ENCODE measurements at places on chromosomes 6 and 20.

DNA sequence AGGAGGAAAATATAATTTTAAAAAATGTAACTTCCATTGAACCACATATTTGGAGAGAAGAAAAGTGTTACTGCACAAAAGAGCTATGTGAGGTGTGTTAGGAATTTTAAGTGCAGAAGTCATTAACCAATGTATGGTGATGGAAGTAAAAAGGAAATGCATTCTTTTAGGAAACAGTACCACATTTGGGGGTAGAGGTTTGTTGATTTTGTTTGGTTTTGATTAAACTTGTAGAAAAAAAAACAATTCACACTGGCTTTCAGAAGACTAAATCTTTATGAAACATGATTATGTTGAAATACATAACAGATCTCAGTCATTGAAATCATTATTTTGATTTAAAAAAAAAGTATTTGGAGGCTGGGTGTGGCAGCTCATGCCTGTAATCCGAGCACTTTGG lies 1287.0 kb upstream of the GJE1 start:
- no peak for DNase-seq

DNA sequence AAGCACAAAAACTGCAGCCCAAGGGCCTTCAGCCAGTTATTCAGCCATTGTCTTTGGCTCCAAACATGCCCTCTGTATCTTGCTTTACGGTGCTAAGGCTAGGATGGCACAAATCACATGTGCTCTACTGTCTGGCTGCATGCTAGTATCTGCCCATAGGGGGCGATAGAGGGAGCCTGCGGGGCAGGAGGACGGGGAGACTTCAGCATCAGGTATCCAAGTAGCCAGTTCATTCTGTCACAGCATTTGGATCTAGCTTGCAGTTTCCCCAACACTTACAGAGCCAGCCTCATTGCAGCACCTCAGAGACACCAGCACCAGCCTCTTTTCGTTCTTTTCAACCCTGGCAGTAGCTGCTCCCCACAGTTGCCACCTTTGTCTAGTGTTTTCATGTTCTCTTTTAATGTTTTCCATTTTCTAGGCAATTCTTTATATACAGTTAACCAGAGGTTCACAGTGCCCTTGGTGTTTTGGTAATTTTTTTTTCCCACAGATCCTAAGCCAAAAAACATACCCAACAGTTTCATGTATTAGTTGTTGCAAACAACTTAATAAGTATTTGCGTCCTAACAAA lies 705.9 kb downstream of the PTPRT start:
- no peak for DNase-seq

GRCh38 chr6:150681578-150682395 lies 82.1 kb downstream of the PLEKHG1 start:
- DNase-seq: no peak

- DNase-seq: no peak
Observed at GRCh38 chr20:24638591-24639548, 169.4 kb downstream of the SYNDIG1 start.

GRCh38 chr20:7841971-7842310 lies 98.3 kb downstream of the HAO1 start:
- DNase-seq: no peak

- DNase-seq: no peak
Observed at GRCh38 chr6:41682497-41683272, 44.4 kb downstream of the MDFI start.

- no peak for DNase-seq
Observed at GRCh38 chr6:49556429-49556837, 6.0 kb downstream of the C6orf141 start.

- no peak for DNase-seq
Observed at GRCh38 chr6:158818581-158819212, 471 bp downstream of the EZR start.

GRCh38 chr6:1700278-1700967 lies 90.7 kb downstream of the FOXC1 start:
- no peak for DNase-seq

DNA sequence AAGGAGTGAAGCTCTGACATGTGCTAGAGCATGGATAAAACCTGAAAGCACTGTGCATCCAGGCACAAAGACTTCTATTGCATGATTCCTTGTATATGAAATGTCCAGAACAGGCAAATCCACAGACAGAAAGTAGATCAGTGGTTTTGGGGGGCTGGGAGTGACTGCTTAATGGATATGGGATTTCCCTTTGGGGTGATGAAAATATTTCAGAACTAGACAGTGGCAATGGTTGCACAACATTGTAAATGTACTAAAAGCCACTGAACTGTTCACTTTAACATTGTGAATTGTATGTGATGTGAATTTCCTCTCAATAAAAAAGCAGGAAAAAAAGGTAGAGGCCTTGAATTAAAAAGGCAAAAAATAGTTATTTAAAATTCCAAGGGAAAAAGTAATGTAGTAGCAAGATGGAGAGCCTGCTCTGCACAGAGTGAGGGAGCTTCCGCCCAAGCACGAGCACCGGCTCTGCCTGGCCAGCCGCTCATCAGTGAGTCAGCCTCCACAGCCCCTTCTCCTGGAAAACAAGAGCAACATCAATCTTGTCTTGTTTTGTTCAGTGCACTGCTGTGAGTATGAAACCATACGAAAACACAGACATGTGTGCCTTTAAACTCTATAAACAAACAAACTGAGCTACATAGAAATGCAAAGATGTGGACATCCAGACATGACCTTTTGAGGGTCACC lies 74.6 kb upstream of the THBS2 start:
- no peak for DNase-seq

DNA sequence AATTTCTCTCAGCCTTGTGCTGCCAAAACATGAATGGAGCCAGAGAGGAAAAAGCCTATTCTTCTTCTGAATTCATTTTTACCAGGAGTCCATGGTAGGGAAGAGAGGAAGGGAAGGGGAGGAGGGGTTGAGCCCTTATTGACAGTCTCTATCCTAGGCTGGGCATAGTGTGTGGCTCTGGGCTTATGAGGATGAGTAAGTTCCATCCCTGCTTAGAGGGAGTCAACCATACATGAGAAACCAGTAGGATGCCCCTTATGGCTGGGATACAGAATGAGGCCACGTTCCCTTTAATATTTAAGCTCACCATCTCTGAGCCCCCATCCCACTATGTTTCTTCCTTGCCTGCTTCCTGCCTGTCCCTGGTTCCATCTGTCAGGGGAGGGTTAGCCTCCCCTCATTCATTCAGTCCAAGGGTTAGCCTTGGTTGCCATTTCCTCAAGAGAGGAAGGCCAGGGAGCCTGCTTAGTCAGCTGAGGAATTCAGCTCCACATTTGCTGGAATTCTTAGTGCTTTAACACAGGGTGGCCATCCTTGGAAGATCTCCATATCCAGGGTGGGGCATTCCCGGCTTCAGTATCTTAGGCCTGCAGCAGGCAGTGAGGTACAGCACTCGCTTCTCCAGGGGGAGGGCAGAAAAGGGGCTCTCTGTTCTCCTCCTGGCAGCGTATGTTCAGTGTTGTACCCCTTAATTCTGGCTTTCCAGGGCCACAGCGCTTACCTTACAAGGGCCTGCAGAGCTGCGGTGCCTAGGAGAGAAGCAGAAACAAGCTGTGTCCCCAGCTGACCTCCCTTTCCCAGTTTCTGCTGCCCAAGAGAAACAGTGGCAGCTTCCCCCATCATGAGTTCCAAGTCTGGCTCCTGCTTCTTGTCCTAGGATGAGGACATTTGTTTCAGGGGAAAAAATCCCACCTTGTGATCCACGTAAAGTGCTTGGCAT lies 12.5 kb downstream of the SIRT5 start:
- no peak for DNase-seq

GRCh38 chr6:37241775-37242428 lies 15.7 kb upstream of the TBC1D22B start:
- no peak for DNase-seq
